ENCODE measurements at places on chromosomes 7 and 10.

DNA sequence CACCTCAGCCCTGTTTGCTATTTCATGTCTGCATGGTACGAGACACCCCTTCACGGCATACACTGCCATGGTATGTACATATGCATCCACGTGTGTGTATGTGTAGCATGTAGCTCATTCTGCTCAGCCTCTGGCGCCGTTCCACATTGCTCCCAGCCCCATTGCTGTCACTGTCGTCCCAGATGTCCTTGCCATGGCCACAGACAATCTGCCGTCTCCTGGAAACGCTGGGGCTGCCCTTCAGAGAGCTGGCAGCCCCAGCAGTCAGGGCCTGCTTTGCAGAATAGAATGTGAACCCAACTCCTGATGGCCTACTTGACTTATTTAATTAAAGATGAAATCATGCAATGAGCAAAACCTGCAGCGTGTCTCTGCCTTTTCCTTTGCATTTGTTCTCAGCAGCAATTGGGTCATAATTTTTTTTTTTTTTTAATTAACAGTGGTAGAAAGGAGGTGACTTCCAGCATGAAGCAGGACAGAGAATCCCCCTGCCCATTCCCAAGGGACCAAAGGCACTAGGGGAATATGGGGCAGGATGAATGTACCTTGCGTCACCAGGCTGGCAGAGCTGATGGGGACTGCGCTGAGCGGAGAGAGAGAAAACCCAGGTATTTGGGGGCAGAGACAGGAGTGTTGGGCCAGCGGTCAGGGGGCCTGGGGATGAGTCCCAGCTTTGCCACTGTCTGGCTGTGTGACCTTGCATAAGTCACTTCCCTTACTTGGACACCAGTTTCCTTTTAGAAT, 49.2 kb downstream of the CHST3 start:
- DNase-seq: no peak

DNA sequence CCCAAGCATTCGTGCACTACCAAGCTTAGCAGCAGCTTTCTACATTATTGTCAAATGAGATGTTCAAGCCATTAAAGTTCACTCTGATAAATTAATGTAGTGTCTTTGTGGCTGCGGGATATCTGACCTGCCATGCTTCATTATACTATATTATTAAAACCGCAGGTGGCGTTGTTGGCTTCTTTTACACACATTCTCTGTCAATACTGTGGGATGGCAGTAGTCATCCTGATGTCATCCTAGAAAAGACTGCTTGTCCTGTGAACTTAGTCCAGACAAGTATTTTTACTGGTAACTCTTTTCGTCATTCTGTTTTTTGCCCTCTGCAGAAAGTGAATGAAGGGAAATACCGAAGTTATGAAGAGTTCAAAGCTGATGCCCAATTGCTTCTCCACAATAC, 103.9 kb downstream of the ZMYND11 start:
- DNase-seq: peak; percentile 30

GRCh38 chr7:73834626-73835191, 3.9 kb downstream of the CLDN4 start:
- no peak for DNase-seq

DNA sequence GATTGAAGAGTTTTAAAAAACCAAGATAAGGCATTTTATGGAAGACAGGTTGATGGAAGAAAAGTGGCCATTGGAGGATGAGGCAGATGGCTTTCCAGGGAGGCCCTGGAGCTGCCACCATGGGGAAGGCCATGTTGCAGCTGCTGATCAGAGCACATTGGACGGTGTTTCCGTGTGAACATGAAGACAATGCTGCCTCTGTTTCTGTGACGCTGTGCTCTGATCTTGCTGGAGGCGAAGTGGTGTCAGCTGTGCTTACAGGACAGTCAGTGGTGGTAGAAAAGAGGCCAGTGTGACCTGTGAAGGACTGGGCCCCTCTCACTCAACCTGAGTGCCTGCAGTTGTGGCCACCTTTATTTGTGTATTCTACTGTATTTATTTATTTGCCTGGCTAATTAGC, 132.9 kb downstream of the FAM204A start:
- no peak for DNase-seq

DNA sequence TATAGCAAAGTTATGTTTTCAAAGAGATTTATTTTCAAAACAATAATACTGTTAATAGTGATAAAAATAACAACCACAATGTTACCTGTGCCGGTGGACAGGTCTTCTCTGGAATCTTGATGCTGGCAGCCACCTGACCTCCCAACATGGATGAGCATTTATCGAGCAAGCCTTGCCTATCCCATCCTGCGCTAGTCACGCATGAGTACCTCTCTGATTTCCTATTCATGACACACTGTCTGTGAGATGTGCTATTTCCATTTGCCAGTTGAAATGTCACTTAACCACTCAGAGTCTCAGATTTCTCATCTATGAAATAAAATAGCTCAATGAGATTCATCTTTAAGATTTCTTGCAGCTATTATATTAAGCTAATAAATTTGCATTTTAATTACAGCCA, 341.2 kb upstream of the VWC2 start:
- no peak for DNase-seq

DNA sequence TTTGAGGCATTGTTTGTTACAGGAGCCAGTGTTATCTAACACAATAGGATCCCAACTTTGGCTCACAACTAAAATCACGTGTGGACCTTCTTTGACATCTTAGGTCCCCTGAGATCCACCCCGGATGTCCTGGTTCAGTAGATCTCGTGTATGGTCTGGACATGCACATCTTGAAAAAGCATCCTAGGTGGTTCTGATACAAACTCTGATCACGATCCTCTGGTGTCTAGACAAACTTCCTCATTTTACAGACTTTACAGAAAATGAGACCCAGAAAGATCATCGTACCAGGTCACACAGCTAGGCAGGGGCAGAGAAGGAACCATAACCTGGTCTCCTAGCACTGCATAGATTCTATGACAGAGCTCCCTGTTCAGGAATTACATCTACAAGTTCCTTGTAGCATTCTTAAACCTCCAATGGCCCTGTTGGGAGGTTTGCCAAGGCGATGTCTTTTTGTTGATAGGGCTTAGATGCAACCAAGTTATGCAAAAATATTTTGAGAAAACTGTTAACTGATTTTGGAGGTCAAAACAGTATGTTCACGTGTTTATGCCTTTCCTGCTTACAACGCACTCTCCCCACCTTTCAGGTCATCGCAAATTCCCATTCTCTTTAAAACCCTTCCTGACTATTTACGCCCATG, 30.8 kb upstream of the CHST15 start:
- no peak for DNase-seq

DNA sequence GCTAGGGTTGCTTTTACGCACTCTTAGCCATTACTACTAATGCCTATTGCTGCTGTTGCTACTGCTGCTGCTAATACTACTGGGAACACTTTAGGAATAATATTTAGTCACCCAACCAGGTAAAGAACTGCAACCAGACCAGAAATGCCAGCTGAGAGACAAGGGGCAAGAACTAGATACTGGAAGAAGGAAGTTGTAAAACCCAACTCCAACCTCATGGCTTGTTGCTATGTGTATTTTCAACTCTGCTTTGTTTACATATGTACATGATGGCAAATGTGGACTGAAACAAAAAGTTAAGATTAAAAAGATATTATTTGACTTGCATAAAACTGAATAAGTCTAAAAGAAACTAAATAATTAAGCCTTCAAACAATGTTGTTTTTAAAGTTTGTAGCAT, 177.7 kb downstream of the GNAT3 start:
- no peak for DNase-seq

- DNase-seq: peak; percentile 35
These were observed 133.5 kb upstream of the PRSS58 start for GRCh38 chr7:142391191-142391992.

DNA sequence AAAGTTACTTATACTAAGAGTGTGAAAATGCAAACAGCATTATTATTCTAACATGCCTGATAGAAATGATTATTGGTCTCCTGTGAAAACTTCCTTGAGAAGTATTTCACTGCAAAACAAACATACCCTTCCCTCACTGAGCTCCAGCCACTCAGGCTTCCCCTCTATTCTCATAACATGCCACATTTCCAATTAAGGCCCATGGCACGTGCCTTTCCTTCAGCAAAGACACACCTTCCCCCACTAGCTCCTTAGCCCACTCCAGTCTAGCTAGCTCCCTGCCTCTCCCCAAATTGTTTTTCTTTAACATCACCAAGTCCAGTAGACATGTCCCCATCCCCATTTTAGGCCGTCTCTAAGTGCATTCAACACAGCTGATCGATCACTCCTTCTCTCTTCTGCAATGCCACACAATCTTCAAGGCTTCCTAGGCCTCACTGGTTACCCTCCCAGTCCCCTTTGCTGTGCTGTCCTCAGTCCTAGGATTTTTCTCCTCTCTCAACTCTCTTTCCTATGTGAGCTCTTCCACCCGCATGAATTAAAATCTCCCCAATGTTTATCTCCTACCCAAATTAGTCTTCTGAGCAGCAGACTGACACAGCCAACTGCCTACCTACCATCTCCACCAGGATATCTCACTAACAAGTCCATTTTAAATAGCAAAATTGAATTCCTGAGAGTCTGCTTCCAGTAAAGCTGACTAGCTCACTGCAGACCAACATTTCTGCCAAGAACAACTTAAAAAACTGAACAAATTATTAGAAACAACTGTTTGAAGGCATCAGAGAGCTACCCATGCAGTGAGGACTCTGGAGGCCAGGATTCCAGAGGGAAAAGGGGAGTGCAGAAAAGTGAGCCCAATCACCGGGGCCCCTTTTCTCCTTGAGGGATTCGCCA, 11.9 kb downstream of the CYTH3 start:
- DNase-seq: peak; percentile 65

GRCh38 chr10:88066319-88066718, 202.9 kb downstream of the PTEN start:
- no peak for DNase-seq

DNA sequence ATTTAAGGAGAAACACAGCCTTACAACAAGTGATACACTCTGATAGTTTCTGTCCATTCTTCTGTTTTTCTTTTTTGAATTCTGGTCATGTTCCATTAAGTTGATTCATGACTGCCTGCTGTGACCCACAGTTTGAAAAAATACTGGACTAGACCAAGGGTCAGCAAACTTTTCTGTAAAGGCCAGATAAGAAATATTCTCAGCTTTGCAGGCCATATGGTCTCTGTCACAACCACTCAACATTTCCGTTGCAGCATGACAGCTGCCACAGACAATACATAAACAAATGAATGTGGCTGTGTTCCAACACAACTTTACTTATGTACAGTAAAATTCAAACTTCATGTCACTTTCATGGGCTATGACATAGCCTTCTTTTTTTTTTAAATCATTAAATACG, 156.7 kb downstream of the PLXNA4 start:
- no peak for DNase-seq

DNA sequence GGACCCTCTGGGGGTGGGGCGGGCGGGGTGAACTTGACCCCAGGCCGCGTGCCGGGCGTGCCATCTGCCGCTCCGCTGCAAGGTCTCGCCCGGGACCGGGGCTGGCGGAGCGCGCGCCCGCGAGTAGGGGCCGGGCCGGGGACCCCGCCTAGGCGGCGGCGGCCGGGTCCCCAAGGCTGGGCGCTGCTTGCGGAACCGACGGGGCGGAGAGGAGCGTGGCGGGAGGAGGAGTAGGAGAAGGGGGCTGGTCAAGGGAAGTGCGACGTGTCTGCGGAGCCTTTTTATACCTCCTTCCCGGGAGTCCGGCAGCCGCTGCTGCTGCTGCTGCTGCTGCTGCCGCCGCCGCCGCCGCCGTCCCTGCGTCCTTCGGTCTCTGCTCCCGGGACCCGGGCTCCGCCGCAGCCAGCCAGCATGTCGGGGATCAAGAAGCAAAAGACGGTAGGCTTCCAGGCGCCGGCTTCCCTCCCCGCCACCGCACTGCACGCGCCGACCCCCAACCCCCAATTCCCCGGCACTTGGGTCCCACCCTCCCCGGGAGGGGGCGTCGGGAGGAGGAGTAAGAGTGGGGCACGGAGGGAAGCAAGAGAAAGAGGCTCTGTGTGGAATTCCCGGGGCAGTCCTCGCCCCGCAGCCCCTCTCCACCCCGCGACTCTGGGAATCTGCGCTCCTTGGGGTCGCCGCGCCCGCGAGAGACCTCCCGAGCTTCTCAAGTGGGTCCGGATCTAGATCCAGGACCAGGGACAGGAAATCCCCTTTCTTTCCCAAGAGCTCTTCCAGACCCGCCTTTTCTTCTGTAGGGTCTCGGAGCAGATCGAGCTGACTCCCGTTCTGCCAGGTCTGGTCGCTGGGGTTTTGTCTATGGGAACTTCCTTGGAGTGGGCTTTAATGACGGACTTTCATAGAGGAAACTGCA, at the start of gene PAPSS2:
TSS of gene PAPSS2 (plus strand) at position 308 of the 913 bp plus-strand sequence. CDS start at position 412, 104 bp downstream.
- peak; percentile 83 for DNase-seq

GRCh38 chr7:82257118-82257695, 186.4 kb downstream of the CACNA2D1 start:
- DNase-seq: no peak

GRCh38 chr10:110803239-110803749, 68.4 kb upstream of the PDCD4 start:
- DNase-seq: no peak

- peak; percentile 91 for DNase-seq
These were observed 1.9 kb downstream of the DHX32 start for GRCh38 chr10:125878957-125879835.

GRCh38 chr7:121519548-121520521, 123.7 kb upstream of the FAM3C start:
- DNase-seq: peak; percentile 68

- DNase-seq: peak; percentile 55
These were observed 255.6 kb upstream of the BMPER start for GRCh38 chr7:33649476-33650441.

DNA sequence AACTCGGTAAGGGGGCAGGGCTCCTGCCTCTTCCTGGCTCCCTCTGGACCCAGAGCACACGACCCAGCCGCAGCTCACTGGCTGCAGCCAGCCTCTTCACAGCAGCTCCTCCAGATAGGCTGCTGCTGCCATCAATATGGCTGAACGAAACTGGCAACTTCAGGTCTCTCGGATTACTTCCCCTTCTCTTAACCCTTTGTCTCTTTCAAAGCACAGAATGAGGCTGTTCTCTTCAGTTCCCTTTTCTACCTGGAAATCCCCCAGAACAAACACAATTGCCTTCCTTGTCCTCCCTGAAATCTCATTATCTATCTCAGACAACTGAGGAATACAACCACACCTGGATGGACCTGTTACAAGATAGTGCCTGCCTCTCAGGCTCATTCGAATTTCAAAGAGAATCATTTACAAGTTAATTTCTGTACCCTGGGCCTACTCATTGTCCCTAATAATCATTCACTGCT, 193.4 kb upstream of the MBL2 start:
- DNase-seq: no peak

- peak; percentile 32 for DNase-seq
These were observed 24.6 kb downstream of the NAMPT start for GRCh38 chr7:106260136-106260561.
